ENCODE measurements at places on chromosomes 4 and X.
A peak's percentile ranks its signal among the peaks of the same experiment; 100 is the strongest.

DNA sequence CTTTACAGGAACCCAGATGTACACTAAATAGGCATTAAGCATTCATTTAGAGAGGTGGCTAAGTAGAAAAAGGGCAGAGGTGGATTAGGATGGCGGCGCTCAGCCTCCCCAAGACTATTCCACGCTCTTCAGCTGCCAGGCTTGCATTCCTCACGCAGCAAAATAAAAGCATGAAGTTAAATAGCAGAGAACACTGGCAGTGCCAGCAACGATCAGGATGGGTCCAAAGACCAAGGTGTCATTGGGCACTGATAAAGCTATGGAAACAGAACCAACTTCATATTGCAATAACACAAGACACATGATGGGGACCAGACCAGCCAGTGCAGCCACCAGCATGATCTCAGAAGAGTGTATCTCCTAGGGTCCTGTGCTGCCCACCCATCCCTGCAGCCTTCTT lies 42.0 kb downstream of the TMEM156 start:
- DNase-seq, result no peak

DNA sequence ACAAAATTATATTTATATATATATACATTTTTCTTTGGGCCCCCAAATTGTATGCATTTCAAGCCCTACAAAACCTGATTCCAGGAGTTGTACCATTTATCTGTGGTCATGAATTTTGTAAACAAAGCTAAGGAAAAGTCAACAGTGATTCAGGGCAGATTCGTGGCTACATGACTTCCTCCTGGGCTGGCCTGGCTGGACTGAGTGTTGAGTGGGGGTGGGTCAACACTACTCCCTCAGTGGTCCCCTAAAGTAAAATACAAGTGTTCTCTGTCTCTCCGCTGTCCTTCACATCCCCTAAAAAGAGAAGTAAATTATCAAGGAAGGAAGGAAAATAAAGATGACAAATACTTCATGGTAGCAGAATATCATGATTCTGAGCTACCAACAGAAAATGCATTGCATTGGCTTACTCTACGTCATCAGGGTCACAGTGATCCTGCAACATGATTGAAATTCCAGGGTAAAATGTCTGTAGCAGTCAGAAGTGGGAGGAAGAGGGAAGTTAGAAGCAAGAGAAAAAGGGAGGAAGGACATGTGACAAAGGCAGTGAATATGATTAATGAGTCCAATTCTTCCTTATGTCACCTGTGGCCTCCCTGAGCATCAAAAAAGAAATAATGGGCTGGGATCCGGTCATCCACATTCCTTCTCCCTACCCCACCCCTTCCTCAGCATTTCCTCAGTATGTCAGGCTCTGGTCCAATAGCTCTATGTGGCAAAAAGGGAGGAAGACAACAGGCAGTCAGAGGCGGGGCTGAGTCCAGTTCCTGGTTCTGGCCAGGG lies 42.4 kb upstream of the MYOZ2 start:
- no peak for DNase-seq

DNA sequence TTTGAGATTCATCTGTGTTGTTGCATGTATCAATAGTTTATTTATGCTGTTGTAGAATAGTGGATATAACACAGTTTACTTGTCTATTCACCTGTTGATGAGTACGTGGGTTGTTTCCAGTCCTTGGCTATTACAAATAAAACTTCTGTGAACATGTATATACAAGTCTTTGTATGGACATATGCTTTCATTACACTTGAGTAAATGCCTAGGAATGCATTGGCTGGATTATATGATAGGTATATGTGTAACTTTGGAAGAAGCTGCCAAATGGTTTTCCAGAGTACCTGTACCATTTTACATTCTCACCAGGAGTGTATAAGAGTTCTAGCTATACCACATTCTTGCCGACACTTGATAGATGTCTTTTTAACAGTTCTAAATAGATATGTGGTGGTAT lies 16.5 kb downstream of the ART3 start:
- DNase-seq, result no peak

- DNase-seq, result no peak
These were observed 4.8 kb upstream of the SH3BP2 start for GRCh38 chr4:2788101-2788500.

DNA sequence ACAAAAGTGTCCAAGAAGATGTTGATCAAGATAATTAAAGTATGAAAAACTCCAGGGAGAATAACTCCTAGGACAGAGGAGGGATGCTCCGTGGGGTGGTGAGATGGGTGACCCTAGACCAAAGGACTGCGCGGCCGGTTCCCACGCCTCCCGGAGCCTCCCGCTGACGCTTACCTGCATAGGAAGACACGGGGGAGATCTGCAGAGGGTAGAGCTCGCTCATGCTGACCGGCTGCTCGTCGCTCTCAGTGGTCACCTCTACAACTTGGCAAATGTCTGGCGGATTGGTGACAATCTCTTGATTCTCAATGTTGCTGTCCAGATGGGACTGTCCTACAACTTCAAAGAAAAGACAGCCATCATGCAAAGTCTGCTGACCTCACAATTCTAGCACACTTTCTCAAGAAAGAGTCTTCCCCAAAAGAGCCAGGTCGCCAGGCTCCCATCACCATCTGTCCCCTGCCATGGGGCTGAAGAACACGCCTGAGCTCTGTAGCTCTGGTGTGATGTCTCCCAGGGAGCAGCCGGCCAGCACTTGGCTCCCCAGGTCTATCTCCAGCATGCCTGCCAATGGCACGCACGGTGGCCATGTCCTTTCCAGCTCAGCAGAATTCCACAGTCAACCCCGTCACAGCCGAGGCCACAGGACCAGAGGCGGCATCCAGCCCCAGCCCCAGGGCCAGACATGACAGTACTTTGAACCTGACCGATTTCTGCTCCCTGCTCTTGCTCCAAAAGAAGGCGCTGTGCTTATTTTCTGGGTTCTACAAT lies 75.4 kb downstream of the IRF2 start:
- DNase-seq, result no peak

DNA sequence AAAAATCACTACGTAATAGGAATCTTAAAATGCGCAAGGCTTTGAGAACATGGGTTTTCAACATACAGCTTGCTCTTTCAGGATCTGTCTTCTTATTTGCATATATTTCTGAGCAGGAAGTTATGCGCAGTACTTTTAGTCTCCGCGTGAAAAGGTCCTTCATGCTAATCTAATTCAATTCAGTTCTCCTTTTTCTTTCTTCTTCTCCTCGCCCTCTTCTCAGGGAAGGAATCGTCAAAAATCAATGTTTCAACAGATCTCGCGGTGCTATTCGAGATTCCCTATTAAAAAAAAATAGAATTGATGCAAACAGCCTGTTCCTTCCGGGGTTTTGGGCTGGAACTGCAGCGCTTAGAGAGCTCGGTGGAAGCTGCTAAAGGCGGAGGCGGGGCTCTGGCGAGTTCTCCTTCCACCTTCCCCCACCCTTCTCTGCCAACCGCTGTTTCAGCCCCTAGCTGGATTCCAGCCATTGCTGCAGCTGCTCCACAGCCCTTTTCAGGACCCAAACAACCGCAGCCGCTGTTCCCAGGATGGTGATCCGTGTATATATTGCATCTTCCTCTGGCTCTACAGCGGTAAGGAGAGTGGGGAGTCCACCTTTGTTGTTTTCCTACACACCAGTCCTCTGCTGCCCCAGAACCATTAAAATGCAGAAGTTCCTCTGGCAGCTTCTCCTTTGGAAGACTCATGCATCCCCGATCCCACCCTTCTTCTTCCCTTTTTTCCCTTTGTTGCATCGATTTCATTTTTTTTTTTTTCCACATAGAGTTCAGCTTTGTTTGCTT lies at the start of the genes HMGN5 and SH3BGRL:
HMGN5 (minus strand) TSS at position 243 of the 785 bp plus-strand sequence. CDS start 80,364 bp downstream, outside the sequence.
SH3BGRL (plus strand) TSS at position 432 of the 785 bp plus-strand sequence; CDS start at position 531, 99 bp downstream.
- peak; percentile 42 for DNase-seq

DNA sequence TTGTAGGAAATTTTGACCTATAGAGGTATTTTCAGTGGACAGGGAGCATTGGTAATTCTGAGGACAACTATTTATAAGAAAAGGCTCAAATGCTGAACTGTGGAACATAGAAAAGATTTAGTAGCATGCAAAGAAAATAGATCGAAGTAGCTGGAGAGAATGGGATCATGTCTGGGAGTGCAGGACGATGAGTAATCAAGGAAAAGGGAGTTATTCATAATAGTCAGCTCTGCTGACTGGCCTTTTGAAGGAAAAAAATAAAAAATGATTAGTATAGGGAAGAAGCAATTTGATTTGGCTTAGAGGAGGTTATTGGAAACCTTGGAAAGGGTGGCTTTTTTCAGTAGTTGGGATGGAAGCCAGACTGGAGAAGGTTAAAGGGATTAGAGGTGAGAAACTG lies 22.9 kb upstream of the ANK2 start:
- no peak for DNase-seq

GRCh38 chr4:8434251-8435073 lies 6.1 kb downstream of the ACOX3 start:
- DNase-seq, result no peak

DNA sequence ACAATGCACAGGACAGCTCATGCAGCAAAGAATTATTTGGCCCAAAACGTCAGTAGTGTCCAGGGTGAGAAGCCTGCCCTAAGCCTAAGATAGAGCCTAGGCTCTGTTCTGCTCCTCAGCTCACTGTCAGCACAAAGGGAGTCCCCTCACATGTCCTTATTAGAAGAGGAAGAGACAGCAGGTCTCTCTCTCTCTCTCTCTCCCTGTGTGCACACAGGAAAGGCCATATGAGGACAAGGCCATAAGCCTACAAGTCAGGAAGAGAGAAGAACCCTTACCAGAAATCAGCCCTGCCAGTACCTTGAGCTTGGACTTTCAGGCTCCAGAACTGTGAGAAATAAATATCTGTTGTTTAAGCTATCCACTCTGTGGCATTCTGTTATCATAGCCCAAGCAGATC lies 20.4 kb downstream of the FAM184B start:
- no peak for DNase-seq

GRCh38 chr4:2254665-2255500 lies 7.0 kb downstream of the MXD4 start:
- DNase-seq, result no peak

DNA sequence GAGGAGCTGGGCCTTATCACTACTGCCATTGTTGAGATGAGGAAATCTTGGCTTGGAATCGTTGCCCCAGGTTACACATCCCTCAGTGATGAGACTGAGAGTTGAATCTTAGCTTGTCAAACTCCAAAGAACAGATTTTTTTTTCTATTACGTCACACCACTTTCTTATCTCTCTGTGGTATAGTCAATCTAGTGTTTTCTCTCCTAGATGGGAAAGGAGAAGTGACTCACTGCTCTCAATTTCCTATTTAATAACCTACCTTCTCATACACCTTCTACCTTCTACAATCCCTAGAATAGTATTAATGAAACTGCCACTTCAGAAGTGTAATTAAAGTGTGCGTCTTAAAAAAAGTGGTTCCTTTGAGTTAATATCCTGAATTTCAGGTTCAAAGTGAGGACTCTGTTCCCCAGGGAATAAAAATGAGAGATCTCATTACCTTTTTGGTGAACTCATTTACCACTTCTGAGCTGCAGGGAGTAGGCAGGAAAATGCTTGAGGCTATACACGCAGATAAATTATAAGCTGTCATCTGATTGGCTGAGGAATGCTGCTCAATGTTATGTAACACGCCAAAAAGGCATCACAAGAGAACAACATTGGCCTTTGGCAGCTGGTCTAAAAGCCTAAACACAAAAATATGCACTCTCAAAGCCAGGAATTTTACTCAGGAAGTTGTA lies 59.3 kb downstream of the MAD2L1 start:
- DNase-seq, result no peak

- no peak for DNase-seq
These were observed 50.9 kb downstream of the MED28 start for GRCh38 chr4:17665346-17665745.

DNA sequence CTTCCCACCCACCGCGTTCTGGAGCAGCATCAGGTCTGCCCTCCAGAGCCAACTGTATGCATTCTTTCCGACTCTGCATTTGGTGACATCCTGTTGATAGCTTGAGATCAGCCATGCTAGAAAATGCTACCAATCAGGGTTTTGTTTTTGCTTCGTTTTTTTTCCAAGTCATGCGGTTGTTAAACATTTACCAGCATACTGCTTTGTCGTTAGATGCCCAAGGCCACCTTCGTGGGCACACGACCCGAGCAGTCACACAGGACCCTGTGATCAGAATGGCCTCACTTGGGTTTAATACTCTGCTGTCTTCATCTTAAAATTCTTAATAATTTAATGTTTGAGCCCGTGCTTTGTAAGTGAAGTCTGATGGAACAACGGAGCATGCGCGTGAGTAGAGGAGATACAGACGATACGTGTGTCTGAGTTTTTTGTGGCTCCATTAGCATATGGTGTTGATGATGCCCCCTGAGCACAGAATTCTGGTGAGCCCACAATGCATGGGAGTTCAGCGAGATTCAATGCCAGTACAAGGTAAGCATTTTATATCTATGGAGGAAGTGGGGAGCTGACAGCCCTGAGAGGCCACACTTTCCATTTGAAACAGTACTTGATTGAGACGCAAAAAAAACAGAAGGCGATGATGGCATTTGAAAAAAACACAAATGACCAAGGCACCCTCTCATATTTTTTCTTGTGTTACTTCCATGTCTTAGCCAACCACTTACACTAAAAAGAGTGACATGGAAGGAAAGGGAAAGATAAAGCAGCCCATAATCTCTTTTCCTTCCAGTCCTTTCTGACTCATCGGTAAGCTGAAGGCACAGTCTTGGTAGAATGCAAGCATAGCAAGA lies 323.6 kb downstream of the BCOR start:
- DNase-seq, result no peak

- no peak for DNase-seq
These were observed 28.1 kb upstream of the HPSE start for GRCh38 chr4:83362492-83363329.

- DNase-seq, result no peak
These were observed 7.9 kb upstream of the EMCN start for GRCh38 chr4:100525686-100526085.

DNA sequence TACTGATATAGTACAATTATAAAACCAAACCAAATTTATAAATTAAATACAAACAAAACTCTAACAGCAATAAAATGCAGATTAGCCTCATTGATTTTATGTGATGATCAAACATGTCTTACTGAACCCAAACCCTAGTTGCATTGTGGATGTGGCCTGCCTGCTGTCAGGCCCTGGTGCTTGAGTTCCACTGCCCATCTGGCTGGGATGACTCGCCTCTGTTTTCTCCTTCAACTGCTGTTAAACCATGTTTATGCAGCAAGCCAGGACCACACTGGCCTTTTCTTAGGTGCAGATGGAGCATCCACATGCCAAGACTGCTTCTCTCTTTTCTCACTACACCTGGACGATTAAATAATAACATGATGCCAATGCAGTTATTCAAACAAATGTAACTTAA lies 22.6 kb downstream of the NAP1L5 start:
- DNase-seq, result no peak
